Right ventricle myocardium superior (tissue), 1 donor: ENCODE measurements at places on chromosomes 6 and 20. TPM values are rescaled to one million over a fixed set of nuclear protein-coding genes. Genes with fewer than 3 reads are reported as not detected.

GRCh38 chr20:48665785-48666184, 162.0 kb downstream of the PREX1 start:
- DNase-seq: no peak

DNA sequence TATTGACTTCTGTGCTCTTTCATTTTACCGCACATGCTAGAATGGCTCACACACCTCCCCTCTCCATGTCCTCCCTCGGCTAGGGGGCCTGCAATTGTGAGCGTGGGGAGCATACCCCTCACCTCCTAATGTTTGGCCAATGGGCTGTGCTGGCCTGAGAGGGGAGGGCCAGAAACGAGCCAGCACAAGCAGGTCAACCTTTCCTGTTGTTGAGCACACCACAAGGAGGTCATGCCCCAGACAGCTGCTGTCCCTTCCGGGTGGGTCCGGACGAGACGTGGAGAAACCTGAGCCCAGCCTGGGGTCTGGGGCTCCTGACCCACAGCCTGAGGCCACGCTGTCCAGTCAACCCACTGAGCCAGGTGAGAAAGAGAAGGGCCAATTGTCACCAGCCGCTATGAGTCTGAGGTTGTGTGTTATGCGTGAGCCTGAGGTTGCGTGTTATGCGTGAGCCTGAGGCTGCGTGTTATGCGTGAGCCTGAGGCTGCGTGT, 77.4 kb downstream of the TTLL2 start:
- no peak for DNase-seq

KHDRBS2 gene
- not detected for total RNA-seq

BANF2 gene
- not detected for total RNA-seq

RIMS1 gene
- total RNA-seq: 0.91 TPM

TDP2 gene
- total RNA-seq: 20.3 TPM
